Activated CD8-positive, alpha-beta memory T cell treated with anti-CD3 and anti-CD28 coated beads for 4 hours (primary cell): ENCODE measurements at places on chromosomes 2 and 18.

GRCh38 chr2:210519594-210519993 is 36.8 kb upstream of the CPS1 start:
- DNase-seq, result no peak

DNA sequence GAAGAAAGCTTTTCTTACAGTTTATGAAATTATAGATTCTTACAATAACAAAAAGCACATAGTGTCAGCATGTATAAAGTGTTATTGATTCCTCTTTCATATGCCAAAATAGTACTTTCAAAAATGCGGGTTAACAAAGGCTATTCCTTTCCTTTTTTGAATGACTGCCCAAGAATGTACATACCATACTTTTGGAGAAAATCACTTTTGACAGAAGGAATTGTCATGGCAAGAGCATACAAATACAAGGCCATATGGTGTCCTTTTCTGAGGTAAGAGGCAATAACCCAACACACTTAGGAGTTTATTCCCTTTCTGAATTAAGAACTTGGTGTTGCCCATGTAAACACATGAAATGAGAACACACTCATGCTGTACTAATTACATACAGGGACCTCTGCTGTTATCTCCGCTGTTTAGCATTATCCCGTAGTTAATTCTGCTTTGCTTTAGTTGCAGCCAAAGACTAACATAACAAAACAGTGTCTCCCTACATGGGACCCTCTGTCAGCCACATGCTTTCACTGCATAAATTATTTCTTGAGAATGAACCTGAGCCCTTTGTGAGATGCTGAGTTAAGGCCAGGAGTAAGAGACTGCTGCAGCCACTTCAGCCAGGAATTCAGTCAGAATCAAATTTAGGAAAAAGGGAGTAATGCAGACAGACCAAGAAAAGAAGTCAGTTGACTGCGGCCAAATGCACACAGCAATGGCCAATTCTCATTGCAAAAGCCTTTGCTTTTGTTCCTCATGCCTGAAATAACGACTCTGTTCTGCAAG is 67.0 kb downstream of the CDH2 start:
- no peak for DNase-seq

DNA sequence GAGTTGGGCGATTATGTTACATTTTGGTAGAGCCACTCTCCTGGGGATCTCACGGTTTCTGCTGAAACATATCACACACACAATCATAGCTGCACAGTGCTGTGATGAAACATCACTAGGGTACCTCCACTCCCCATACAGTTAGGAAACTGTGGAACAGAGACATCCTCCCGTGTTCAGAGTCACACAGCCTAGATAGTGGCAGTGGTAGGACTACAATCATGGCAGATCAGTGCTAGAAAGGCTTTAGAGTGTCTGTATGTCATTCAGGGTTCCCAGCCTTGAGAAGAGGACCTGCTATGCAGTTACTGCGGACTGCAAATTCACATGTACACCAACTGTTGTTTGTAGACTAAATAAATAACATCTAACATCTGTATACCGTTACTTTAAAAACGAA is 210.3 kb upstream of the FOSL2 start:
- no peak for DNase-seq

DNA sequence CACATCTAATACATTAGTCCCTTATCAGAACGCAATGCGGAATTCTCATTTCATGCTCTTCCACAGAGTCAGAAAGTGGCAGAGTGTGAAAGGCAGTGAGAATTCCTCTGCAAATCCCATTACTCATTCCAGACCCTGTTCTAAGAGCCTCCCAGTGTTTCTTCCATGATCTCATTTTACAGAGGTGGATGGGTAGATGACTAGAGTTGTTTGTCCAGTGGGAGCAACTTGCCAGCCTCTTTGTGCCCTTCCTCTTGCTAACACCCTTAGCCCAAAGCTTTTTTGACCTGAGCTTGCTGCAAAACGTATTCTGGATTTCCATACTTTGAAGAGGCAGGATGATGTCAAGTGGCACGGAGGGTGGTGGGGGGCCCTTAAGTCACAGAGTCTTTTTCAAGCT is 467.7 kb upstream of the RGPD4 start:
- DNase-seq, result no peak

DNA sequence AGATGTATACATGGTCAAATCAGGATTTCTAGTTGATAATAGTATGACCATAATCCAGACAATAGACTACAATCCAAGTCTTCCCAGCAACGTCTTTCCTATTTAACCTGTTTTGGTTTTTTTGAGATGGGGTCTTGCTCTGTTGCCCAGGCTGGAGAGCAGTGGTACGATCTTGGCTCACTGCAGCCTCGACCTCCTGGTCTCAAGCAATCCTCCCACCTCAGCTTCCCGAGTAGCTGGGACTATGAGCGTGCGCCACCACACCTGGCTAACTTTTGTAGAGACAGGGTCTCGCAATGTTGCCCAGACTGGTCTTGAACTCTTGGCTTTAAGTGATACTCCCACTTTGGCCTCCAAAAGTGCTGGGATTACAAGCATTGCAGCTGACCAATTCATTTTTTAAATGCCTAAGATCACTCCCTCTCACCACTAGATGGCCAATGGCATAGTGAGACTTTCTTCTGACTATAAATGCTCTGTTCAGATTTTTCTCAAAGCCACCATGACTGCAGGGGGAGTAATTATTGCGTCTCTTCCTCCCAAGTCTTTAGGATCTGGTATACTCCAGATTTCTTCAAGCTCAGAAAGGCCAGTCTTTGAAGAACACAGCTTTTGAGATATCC is 47.6 kb downstream of the HNRNPLL start:
- no peak for DNase-seq

GRCh38 chr2:20369366-20369765 is 18.7 kb upstream of the PUM2 start:
- no peak for DNase-seq

GRCh38 chr18:10490401-10491165 is 35.2 kb upstream of the NAPG start:
- DNase-seq, result peak; percentile 17

DNA sequence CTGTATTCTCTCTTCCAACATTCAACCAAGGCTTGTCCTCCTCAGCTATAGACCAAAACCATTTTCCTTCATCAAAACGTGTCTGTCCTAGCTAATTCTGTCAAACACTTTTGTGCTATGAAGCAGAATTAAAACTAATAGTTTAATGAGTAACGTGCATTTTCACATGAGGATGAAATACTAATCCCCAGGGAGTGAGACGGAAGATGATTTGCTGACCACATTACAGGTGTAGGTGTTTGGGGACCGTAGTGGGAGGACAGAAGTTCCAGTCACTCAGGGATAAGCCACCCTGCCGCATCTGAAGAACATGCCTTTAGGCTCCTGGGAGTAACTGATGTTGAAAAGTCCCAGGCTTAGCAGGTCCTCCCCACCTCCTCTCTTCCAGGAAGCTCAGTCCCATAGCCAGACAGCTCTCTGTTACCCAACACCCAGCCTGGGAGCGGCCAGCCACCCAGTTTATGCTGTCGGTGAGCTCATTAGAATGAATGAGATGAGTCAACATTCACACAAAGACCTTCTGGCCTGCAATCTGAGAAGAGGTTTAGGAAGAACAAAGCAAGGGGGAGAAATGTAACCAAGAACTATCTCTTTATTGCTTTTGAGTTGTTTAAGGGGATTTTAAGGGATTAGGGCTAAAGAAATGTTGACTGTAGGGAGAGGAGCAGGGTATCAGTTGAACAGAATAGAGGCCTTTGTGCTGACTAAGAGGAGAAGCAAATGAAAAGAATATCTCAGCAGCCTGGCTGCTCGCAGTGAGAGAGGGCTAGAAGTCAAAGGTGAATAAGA is 122.5 kb downstream of the FOXI3 start:
- DNase-seq, result no peak

DNA sequence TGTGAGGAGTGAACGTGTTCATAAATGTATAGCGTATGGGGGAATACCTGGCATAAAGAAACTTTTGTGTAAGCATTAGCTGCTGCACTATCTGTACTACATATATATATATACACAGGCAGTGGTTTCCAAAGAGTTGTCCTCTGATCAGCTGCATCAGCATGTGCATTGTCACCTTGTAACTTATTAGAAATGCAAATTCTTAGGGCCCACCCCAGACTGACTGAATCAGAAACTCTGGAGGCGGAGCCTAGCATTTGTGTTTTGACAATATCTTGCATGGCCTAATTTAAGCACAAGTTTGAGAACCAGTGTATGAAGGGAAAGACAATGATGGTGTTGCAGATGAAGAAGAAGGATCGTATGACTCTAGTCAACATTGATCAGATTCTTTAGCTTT is 299.5 kb downstream of the CCDC102B start:
- DNase-seq, result no peak
